ENCODE measurements at places on chromosomes 16 and 17.

DNA sequence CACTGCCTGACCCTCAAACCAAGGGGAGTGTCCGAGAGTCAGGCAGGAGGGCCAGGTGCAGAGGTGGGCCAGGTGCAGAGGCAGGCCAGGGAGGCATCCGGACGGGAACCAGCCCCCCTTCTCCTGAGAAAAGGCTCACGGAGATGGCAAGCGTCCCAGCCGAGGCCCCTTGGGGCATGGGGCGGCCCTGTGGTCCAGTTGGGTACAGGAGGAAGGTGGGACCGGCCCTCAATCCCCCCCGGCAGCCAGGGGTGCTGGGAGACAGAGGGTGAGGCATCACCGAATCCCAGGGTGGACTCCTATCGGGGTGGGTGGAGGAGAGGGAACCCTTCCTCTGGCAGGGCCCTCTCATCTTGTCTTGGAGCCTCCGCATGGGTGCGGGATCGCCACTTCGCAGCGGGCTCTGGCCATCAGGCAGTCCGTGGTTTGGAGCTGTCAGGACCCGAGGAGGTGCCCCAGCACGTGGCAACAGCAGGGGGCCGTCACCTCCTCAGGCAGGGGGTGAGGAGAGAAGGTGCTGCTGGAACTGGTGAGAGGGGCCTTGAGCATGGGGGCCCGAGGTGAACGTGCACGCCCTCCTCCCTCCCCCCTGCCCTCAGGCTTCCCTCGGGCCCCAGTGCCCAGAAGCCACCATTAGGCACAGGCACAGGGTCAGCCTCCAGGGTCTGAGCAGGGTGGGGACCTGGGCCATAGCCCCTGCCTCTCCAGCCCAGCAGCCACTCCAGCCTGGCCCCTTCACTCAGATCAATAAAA, 38.7 kb upstream of the SLC38A10 start:
- DNase-seq = no peak

GRCh38 chr17:7651665-7652387, 1.1 kb downstream of the ATP1B2 start:
- no peak for DNase-seq

GRCh38 chr16:57366544-57367040, 5.7 kb upstream of the CX3CL1 start:
- DNase-seq = no peak

DNA sequence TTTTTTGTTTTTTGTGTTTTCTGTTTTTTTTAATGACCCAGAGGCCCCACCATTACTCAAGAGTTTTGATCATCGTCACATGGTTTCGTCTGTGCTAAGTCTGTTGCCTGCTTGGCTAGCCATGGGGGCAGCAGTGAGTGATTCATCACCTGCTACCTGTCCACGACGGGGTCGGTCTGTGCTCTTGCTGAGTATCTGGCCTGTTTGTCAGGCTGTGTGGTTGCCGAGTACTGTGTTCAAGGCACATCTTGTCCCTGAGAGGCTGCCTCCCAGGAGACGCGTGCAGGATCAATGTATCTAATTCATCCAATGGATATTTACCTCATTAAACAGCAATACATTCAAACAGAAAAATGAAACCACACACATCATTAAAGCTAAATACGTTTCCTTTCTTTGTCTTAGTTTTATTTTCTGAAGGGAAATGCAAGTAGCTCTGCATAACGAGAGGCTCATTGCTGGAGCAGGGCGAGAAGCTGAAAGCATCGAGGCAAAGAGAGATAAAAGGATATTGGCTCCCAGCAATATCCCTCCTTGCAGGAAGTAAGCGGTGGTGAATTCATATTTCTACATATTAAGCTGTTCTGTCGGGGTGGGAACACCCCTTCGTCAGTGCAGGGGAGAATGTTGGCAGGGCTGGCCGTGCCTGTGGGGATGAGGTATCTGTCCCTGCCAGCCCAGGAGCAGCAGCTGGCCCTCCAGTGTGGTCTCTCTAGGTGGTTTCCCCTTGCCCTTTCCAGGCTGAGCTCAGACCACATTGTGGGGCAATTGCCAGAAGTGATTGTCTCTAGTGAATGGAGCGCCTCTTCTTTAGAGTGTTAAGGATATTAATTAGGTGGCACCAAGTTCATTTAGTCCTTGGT, 166.2 kb upstream of the ASIC2 start:
- DNase-seq = no peak

DNA sequence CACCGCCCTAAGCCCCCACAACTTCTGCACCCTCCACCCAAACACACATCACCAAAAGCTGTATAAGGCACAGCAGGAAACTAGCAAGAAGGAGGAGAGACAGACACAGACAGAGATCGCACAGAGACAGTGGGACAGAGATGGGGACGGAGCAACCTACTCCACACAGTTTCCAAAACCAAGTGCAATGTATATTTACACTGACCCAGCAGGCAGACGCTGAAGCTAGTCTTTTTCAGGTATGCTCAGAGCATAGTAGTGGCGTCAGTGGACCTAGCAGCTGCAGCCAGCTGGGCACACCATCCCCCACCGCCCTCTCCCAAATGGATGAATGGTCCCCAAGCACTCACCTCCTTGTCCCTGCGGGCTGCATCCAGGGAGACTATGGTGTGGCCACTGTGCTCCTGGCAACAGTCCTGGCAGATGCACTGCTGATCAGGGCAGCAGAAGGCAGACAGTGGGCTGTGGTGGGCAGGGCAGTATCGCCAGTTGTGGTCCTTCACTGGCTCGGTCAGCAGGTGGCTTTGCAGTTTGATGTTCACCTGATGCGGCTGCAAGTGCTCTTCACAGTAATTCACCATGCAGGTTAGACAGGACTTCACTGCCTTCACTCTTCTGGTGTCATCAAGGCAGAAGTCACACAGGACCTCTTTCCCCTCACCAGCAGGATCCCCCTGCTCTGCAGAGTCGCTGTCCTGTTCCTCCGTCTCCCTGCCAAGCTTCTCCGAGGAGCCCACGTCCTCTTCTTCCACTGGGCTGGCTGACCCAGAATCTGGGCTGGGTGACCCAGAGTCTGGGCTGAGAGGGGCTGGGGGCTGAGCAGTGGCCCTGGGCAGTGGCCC, 31.5 kb upstream of the FBXW10B start:
- DNase-seq = no peak

DNA sequence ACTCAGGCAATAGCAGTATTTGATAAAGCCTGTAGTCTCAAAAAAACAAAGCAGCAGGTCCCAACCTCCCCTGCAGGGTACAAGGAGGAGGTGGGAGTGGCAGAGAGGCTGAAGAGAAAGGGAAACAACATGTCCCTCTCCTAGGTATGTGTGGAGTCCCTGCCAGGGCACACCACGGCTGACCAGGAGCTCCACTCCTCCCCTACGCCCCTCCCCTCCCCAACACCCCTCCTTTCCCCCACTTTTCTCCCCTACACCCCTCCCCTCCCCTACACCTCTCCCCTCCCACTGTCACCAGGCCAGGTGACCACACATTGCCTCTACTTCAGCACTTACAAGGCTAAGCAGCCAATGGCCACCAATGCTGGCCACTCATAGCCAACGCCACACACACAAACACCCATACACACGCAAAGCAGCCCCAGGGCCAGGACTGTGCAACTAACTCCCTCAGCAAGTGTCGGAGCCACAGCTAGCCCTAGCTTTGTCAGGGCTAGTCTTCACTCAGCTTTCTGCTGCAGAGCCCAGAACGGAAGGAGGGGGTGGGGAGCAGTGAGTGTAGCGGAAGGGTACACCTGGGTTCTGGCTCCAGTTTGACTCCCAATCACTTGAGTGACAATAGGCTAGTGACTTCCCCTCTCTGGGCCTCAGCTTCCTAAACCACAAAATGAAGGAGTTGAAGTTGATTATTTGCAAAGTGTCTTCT, 8.2 kb downstream of the CAVIN1 start:
- peak; percentile 31 for DNase-seq

DNA sequence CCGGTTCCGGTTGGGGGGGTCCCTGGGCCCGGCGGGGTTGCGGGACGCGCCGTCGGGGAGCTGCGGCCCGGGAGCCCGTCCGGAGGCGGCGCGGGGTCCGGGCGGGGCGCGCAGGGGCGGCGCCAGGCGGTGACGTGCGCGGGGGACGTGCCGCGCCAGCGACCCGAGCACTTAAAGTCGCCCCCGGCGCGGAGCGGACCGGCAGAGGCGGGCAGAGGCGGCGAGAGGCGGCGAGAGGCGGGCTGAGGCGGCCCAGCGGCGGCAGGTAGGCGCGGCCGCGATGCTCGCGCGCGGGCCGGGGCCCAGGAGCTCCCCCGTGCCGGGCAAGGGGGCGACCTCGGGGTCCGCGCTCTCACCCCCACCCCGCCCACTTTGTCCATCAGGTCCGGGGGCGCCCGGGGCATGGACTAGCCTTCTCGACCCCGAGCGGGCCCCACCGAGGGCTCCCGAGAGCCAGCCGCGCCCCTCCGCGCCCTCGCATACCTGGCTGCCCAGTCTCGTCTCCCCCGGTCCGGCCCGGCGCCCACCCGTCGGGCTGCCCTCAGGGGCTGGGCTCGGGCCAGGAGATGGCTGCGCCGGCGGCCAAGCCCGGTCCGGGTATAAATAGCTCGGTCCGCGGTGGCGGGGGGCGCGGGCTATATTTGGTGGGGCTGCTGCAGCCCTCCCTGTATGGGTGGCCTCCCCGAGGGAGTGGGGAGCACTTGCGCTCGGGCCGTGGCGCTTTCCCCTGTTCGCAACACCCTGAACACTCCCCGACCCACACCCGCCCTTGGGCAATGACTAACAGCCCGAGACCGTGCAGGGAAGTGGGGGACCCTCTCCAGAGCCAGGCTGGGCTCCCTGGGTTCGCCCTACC, at the start of gene SLC16A3:
TSS of gene SLC16A3 (plus strand) at position 201 of the 856 bp plus-strand sequence. CDS start 6,967 bp downstream, outside the sequence.
- no peak for DNase-seq

- DNase-seq = no peak
These were observed 25.1 kb downstream of the PIEZO1 start for GRCh38 chr16:88759976-88760350.

- no peak for DNase-seq
These were observed 214.1 kb downstream of the SEC14L1 start for GRCh38 chr17:77354670-77355455.

DNA sequence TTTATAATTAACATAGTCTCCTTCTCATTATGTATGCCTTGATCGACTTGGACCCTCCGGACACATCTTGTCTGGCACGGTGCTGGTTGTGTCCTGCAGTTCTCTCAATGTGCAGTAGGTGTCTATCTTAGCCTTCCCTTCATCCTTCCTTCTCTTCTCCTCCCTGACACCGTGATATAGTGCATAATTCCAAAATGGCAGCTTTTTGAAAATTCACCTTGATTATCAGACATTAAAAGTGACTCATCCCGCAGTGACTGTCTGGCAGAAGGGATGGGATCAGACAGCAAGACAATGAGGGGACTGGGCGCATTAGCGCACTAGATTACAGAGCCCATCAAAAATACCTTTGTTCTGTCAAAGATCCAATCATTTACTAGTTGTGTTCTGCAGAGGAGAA, 70.0 kb upstream of the PMFBP1 start:
- no peak for DNase-seq

- no peak for DNase-seq
These were observed 4.1 kb downstream of the ERAL1 start for GRCh38 chr17:28858801-28859355.

DNA sequence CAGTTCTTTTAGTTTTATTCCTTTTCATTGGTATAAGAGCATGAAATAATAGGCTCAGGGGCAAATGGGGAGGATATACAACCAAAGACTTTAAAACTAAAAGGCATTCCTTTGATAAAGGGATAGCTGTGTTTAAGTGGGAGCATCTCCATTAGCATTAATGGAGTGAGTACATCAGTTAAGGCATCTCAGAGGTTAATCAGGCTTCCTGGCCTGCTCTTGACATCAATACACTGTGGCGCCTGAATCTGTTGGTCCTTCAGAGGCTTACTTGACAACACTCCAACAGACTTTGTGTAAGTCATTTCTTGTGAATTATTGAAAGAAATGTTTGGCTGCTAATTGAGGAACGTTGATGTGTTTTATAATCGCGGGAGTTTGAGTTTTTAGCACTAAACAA, 230.7 kb downstream of the BCAS3 start:
- DNase-seq = no peak

DNA sequence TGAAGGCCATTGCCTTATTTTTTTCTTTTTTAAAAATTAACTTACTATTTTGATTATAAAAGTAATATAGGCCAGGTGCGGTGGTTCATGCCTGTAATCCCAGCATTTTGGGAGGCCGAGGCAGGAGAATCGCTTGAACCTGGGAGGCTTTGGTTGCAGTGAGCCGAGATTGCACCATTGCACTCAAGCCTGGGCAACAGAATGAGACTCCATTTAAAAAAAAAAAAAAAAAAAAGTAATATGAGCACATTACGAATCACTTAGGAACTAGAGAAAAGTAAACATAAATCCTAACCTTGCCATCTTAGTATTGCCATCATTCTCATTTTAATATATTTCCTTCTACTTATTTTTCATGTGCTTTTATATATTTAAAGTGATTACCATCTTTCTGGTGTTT, 12.9 kb upstream of the TACO1 start:
- no peak for DNase-seq

DNA sequence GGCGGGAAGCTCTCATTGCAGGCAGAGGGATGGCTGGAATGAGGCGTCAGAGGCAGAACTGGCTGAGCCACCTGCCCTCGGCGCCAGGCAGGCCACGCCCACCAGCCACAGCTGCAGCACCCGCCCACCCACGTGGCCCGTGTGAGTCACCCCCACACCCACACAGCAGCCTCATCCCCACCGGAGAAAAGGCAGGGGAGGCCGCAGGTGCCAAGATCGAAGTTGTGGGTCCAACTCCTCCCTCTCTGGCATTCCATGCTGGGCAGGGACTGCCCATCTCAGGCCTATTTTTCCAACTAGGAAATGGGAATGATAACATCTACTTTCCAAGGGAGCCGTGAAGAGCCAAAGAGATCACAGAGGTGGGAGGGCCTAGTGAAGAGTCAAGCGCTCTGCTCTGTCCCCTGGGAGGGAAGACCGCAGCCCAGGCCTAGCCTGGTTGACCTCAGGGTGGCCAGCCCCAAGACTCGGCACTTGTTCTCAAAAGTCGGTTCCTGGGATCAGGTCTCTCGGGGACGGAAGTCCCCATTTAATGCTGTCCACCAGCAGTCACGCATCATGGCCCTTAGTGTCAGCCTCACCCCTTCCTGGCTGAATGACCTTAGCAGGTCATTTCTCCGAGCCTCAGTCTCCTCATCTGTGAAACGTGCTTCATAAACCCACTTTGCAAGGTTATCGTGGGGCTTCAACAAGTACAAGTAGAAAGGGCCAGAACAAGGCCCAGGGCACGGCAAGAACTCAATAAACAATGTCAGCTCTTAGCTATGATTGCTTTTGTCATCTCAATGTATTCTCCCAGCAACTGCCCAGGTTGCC, at the start of gene TRPV3:
TSS of gene TRPV3 (minus strand) at position 45 of the 816 bp plus-strand sequence. CDS start 2,962 bp downstream, outside the sequence.
- no peak for DNase-seq

GRCh38 chr17:7018331-7018964, 4.4 kb upstream of the BCL6B start:
- DNase-seq = no peak

GRCh38 chr16:89953671-89954406, 5.3 kb downstream of the DEF8 start:
- no peak for DNase-seq

DNA sequence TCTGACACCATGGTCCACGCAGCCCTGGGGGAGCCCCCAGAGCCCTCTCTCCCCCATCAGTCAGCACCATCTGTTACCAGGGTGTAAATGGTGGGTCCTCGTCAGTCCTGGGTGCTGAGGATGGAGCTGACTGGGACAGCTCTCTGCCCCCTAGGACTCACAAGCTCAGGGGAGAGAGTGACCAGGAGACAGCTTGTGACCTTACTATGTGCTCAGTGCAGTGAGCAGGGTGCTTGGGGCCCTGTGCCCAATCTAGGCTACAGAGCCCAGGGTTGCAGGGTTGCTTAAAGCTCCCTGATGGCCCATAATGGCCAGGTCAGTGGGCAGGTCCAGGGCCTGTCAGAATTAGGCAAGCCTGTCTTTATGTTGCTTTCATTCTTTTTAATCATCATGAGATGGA, 11.3 kb downstream of the MMP2 start:
- no peak for DNase-seq
